ENCODE measurements at places on chromosomes 7 and 10.

DNA sequence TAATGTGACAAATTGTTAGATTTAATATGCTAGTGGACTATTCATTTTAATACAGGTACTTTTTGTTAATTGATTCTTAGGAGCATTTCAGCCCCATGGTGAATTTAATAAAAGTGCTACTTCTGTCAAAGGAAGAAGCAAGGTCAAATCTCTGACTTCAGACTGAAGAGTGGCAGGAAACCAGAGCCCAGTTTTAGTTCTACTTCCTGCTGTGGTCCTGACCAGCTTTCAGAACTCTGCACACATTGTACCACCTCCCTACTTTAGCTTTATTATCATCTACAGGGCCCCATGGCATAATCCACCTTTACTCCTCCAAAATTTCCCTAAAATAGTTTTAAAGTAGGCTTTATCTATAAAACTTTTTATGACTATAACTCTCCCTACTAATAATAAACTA is 33.7 kb downstream of the CTTNBP2 start:
- DNase-seq: no peak

GRCh38 chr7:132499487-132499886 is 76.8 kb downstream of the PLXNA4 start:
- DNase-seq: no peak

GRCh38 chr10:94858005-94858404 is 80.5 kb upstream of the CYP2C9 start:
- no peak for DNase-seq

- DNase-seq: no peak
These were observed 55.0 kb downstream of the CACNB2 start for GRCh38 chr10:18195060-18195799.

DNA sequence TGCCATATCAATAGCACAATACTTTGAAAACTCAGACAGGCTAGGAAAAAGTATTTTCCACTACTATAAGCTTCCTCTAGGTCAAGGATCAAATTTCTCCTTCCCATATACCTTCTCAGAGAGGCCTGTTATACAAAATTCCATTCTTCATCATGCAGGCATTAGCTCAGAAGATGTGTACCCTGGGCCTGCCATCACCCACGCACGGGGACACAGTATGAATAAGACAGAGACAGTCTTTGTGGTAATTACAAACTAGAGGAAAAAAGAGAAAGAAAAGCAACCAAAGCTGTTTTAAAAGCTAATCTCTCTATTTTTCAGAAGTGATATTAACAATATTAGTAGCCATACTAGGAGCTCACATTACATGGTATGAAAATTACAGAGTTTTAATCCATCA is 236.8 kb upstream of the AOAH start:
- DNase-seq: no peak

Measured in hematopoietic multipotent progenitor cell treated with erythropoietin and hydrocortisone succinate and interleukin-3 and kit ligand, for 4 days (in vitro differentiated cells).